ENCODE measurements at places on chromosomes 3 and 15.

GRCh38 chr15:57309856-57310760 lies 66.2 kb upstream of the CGNL1 start:
- no peak for DNase-seq

DNA sequence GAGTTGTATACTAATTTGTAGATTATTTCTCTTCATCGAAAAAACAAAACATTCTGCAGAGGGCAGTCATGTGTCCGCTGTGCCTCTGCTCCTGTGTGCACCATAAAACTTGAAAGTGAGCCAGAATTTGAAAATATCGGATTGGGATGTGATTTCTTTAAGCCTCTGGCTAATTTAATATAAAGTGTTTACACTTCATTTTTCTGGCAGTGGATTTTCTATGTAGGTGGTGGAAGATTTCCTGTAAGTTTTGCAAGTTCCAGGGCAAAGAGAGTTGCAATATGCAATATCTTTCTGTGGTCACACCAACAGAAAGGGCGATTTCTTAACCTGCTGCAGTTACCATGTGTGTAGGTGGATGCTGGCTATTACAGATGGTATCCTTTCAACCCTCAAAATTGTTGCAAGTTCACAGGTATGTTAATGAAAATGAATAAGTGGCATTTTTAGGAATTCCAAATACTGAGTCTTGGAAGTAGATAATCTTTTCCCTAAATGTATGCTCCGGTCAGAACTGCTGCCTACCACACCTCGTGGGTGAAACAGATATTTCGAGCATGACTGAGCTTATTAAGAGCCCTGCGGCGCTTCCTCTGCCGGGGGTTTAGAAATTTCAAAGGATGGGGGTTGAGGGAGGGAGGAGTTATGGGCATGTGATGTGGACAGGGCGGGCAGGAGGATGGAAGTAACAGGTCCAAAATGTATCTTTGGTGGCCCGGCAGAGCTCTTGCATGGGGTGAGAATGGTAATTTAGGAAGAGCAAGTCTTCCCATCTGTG lies 134.0 kb downstream of the PGPEP1L start:
- DNase-seq = peak; percentile 93

DNA sequence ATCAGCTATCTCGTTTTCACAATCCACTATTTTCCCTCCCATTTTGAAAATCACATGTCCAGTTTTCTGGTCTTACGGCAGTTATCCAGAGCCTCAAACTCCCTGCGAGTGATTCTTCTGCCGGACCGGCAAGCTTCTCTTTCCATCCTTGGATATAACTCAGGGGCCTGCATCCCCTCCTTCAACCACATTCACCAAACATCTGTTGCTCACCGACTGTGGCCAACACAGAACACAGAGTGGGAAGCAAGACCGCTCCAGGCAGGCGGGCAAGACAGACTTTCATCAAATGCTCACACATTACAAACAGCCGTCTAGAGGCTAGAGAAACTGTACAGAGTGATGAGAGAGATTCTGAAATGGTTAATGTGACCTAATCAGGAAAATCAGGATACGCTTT lies 7.6 kb upstream of the SLC12A8 start:
- DNase-seq = no peak

DNA sequence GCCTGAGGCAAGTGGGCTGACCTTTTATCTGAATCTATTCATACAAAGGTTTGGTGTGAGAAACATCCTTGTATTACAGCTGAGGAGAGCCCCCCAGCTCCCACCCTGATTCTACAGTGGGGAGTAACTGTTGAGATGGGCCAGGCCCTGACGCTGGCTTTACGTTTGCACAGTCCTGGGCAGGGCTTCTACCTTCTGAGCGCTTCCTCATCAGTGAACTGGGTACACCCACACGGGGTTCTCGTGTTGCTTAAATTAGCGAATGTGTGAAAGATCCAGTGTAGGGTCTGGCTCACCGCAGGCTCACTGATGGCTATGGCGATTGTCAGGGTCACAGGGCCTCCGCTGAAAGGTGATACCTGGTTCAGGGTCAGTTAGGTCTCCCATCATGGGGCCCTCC lies 7.3 kb upstream of the GHRL start:
- no peak for DNase-seq

- no peak for DNase-seq
These were observed 85.4 kb upstream of the TPM1 start for GRCh38 chr15:62957130-62957529.

DNA sequence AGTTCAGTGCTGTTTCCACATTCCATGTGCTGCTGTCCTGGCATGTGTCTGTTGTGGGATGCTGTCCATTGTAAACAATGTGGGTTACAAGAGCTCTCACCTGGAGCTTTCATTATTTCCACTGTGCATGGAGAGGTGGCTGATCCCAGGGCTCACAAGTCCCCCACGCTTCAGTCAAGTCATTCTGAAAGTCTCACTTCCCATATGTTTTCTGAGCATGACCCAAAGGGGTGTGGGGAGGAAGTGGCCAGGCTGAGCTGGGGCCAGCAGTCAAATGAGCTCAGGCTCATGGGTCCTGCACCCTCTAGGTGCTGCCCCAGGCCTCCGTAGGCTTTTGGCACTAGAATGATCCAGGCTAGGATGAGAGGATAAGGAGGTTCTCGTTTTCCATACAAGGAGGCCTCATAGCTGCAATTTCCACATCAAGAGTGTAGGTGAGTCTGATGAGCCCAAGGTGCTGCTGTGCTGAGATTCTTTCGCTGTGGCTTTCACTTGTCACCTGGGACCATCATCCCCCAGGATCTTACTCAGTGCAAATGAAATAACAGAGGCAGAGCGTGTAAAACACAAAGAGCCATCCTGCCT lies 22.0 kb downstream of the STARD5 start:
- no peak for DNase-seq
